ENCODE measurements at places on chromosomes 4 and X.

GRCh38 chr4:6560416-6561172 is 14.4 kb upstream of the MAN2B2 start:
- DNase-seq: no peak

GRCh38 chr4:187606581-187606980 is 389.0 kb upstream of the ZFP42 start:
- peak; percentile 17 for DNase-seq

DNA sequence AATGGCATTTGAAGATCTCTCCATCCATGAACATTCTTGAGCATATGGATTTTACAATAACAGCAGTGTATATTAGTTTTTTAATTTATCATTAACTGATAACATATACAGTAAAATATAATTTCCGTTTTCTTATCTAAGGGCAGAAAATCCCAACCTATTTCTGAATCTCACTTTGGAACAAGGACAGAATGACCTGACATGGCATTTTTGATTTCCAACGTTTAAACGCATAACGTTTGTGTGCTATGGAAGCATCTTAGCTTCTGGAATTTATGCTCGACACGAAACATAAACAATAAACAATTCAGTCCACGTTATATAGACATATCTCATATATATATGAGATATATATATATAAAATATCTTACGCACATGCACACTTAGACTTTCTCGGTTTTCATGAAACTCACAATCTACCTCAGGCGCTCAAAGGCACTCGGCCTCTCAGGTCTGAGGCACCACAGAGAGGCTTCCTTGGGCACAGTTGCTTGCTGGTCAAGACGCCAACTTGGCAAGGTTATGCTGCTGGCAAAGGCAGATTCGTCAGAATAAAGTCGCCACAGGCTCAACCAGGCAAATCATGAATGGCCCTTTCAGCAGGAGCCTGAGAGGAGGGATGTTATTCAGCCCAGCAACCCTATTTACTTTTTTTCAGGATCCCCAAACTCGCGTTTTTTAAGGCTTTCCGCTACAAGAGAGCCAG is 1.0 kb upstream of the UGT8 start:
- no peak for DNase-seq

- peak; percentile 44 for DNase-seq
Measured at GRCh38 chrX:20060961-20061748, 55.6 kb downstream of the MAP7D2 start.

DNA sequence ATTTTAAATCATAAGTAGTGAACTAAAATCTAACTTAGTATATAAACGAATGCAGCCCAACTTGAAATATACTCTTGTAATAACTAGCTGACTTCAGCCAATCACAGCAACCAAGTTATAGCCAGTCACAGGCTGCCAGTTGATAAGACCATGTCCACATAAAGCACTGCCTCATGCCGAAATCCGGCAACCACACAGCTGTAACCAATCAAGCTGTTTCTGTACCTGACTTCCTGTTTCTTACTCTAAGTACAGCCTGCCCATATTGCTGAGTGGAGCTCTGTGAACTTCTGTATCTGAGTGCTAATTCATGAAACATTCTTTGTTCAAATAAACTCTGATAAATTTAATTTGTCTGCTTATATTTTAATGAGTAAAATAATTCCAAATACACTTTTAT is 805.3 kb upstream of the EPHA5 start:
- no peak for DNase-seq

- DNase-seq: no peak
Measured at GRCh38 chr4:88722276-88722780, 24.7 kb upstream of the NAP1L5 start.

GRCh38 chr4:173056710-173057109 is 111.9 kb upstream of the GALNT7 start:
- no peak for DNase-seq
